ENCODE measurements at places on chromosomes 2 and 18.

DNA sequence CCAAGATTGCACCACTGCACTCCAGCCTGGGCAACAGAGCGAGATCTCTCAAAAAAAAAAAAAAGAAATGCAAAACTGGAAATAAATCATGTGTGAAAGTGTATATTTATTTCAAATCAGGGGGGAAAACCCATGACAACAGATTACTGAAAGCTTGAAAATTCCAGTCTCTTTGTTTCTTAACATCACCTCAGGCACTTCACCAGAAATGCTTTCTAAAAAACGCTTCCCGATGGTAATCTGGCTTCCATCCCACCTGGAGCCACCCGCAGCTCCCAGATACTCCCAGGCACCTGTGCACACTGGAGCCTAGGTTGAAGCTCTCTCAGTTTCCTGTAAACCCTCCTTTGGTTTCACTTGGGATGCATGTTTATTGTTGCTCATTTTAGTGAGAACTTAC is 7.2 kb upstream of the ITGB6 start:
- DNase-seq, result no peak

DNA sequence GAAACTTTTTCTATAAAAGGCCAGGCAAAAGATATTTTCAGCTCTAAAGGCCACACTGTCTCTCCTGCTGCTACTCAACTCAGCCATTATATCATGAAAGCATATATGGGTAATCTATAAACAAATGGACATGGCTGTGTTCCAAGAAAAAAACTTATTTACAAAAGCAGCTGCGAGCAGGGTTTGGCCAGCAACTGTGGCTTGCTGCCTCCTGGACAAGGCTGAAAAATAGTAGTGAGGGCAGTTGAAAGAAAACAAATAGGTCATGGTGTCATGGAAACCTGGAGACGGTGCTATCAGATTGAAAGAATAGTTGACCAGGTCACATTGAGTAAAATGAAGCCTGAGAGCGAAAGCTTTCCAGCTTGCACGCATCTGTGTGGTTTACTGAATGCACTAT is 89.2 kb upstream of the LRATD1 start:
- DNase-seq, result no peak

DNA sequence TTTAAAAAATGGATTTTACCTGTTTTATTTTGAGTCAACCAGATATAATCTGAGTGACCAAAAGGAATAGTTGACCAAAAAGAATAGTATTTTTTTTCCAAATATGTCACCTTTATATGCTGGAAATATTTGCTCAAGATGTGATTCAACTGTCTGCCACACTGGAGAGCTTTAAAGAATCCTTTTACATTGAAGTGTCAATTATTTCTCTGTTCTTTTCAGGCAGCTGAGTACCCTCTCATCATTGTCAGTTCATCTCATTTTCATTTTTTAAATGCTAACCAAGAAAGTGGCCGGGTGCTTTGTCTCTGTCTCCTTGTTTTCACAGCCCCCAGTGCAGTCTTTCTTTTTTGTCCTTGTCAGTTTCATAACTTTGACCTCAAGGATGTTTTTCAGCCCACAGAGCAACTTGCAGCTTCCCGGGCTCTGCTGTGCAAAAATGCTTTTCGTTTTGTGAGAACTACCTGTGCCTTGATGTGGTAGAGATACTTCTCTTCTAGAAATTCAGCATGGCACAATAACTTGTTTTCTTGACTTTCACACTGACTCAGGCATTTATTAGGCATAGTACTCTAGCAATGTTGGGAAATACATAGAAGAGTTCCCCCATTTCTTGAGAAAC is 23.4 kb upstream of the CERS6 start:
- DNase-seq, result no peak

DNA sequence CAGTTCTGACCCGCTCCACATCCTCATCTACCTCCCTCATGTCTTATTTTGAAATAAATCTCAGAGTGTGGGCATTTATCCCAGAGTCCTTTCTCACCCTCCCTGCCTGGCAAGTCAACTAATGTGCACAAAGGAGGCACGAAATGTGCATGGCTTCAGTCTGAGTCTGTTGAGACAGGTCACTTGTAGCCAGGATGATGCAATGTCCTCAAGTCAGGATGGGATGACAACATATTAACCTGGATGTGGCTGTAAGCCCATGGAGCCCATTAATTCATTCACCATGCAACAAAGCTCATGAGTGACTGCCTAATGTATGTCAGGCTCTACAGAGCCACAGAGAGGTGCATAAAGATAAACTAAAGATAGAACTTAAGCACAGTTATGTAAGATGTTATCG is 34.5 kb downstream of the KCNG3 start:
- DNase-seq, result no peak

DNA sequence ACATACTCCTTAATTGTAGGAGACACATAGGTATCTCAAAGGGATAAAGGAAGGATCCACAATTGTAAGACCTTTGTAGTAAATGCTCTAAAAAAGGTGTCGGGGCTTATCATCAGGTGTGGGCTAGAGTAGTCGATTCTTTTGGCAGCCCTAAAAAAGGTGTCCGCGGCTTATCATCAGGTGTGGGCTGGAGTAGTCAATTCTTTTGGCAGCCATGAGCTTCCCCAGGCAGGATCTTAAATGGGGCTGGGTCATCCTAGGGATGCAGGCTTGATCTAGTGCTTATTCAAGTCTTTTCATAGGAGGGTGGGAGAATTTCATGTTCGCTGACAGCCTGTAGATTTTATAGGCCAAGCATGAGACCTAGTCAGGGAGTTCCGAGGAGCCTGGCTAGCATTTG is 406.4 kb upstream of the VWC2L start:
- no peak for DNase-seq

All from NCI-H1694 treated with DMSO at 0.1 percent for 48 hours (cell line).